ENCODE measurements at places on chromosomes 7 and 10.

DNA sequence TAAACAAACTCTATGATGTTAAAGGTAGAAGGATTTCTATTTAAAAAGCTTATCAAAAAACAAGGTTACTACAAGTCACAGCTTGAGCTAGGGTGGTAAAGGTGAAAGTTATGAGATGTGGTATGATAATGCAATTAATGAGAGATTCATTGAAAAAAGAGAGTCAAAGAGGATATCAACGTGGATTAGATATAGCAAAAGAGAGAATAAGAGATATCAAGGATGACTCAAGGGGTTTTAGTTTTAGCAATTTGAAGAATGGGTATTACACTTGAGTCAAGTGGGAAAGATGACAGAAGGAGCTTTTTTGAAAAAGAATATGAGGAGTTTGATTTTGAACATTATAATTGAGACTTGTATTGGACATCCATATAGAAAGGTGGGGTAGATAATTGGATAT lies 59.8 kb downstream of the NUTM2E start:
- no peak for DNase-seq

DNA sequence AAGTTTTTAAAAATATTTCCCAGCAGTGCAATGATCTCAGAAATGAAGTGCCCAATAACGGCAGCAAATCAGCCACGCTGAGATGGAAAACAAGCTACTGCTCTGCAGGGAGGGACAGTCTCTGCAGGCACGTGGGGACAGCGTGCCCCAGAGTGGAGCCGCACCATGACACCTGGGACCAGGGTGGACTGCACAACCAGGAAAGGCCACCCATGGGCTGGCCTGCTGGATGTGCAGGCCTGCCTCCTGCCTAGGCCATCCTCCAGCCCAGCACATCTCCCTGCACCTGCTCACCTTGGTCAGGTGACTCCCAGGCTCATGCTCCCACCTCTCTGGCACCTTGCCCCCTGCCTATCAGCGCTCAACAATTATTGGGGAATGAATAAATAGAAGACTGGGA lies 80.4 kb downstream of the VSTM4 start:
- no peak for DNase-seq

GRCh38 chr10:120479506-120479905 lies 22.5 kb downstream of the PLPP4 start:
- DNase-seq = no peak

GRCh38 chr10:90674461-90674860 lies 183.4 kb downstream of the HTR7 start:
- no peak for DNase-seq

GRCh38 chr10:117619707-117620405 lies 77.3 kb downstream of the EMX2 start:
- peak; percentile 32 for DNase-seq

- no peak for DNase-seq
These were observed 30.1 kb upstream of the POT1 start for GRCh38 chr7:124959676-124960075.

GRCh38 chr10:122054048-122055025 lies 65.4 kb downstream of the TACC2 start:
- DNase-seq = no peak

DNA sequence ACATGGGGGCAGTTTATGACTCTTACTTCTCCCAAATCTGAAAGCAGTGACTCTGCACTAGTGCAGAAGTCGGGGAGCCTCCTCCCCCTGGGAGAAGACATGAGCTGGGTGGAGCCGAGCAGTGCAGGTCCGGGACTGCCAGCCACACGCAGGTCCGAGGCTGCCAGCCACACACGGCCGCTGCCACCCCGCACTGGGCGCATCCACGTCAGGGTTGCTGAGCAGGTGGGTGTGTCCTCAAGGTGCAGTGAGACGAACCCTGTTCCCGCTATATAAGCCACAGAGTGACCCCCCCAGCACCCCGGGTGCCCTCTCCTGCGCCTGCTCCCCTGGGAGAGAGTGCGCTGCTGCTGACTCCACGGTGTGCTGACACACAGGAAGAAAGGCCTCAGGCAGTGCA lies 430.2 kb downstream of the PTPRN2 start:
- DNase-seq = no peak

GRCh38 chr7:44162785-44163395 lies 21.8 kb upstream of the MYL7 start:
- DNase-seq = no peak

DNA sequence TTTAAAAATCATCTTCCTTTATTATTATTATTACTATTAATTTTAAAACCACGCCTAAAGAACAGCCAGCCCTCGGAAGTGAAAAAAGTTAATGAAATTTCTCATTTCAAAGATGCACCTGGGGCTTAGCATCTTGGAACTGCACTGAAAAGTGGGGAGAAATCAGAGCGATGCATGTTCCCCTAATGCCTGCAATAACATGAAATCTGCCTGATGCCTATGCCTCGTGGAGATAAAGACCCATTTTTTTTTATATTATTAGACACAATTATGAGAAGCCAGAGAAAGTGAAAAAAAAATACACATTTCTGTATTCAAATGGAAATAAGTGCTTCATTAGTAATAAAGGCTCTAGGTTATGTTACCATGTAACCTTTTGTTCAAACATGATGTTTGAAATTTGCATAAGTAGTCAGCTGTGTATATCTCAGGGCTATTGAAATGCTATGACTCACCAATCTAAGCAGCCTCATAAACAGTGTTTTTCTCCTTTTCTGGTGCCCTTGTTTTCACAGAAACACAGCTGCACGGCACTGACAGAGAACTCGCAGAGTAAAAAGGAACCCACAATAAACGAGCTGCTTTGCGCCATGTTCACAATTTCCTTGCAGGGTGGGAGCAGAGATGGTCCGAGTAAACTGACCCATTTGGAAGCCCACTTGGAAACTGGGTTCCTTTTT lies 175.8 kb upstream of the PRKCQ start:
- no peak for DNase-seq

DNA sequence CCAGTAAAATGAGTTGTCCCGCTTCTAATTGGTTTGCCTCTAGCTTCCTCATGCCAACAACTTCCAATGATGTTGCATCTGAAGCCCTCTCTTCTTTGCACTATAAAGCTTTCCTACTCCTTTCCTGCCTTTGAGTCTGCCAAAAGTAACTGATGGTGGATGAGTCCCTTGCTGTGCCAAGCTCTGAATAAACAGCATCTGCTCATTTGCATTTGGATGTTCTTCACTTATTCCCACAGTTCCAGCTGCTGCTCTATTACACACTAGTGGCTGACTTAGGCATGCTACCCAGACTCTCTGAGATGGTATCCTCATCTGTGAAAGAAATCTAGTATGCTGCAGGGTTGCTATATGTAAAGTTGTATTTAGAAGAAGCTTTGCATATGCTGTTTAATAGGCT lies 24.9 kb downstream of the SFR1 start:
- no peak for DNase-seq

- DNase-seq = no peak
These were observed 68.4 kb downstream of the ZRANB1 start for GRCh38 chr10:125010362-125010761.

DNA sequence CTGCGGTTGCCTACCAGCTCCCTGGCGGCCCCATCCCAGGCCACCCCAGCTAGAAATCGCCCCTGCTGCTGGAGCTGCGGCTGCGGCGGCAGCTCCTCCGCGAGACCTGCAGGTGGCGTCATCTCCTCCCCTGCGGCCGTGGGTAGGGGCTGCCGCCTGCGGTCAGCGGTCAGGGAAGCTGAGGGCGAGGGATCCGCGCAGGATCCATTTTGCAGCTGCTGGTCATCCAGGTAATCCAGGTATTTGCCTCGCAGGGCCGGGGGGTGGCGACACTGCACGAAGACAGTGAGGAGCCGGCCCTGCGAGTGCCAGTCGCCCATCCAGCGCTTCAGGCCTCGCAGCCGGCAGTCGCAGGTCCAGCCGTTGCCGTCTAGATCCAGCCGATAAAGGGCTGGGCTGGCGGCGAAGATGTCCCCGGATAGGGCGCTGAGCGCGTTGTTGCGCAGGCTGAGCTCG lies 1.5 kb downstream of the TRIL start:
- peak; percentile 81 for DNase-seq

GRCh38 chr7:135160098-135160857 lies 10.2 kb downstream of the CYREN start:
- no peak for DNase-seq

DNA sequence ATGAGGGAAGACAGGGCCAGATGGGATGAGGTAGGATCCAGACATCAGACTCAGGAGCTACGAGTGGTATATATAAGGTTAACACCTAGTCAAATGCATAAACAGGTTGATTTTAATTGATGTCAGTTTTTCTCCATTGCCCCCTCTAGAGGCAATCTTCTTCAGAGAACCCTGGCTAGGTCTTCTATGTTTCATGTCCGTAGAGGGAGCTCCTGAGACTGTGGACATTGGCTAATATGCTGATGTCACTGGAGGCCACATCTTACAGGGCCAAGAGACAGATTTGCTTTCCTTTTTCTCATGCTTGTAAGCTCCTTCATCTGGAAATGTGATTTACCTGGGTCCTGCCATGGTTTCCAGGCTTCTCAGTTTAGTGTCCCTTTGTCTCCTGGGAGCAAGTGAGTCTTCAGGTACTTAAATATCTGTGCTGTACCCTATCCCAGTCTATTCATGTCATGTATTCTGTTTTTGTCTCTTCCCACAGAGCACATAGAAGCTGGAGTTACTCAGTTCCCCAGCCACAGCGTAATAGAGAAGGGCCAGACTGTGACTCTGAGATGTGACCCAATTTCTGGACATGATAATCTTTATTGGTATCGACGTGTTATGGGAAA lies 161.6 kb upstream of the PRSS1 start:
- no peak for DNase-seq

- DNase-seq = no peak
These were observed 468.7 kb downstream of the KCNMA1 start for GRCh38 chr10:77168861-77169260.

DNA sequence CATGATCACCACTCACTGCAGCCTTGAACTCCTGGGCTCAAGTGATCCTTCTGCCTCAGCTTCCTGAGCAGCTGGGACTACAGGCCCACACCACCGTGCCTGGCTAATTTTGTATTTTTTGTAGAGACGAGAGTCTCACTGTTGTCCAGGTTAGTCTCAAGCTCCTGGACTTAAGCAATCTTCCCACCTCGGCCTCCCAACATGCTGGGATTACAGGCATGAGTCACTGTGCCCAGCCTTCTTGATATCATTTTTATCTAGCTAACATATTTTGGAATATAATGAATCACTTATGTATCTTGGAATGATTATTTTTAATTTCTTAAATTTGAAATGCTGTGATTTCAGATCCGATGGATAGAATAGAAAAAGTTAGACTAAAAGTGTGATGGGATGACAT lies 18.4 kb downstream of the ARL4A start:
- DNase-seq = no peak

- DNase-seq = no peak
These were observed 181.8 kb upstream of the FERD3L start for GRCh38 chr7:19327018-19327417.

GRCh38 chr10:77837248-77837924 lies 89.2 kb downstream of the DLG5 start:
- no peak for DNase-seq

- no peak for DNase-seq
These were observed 2.4 kb downstream of the BLVRA start for GRCh38 chr7:43760861-43761260.

- DNase-seq = no peak
These were observed 15.4 kb upstream of the HIBADH start for GRCh38 chr7:27677912-27678612.

DNA sequence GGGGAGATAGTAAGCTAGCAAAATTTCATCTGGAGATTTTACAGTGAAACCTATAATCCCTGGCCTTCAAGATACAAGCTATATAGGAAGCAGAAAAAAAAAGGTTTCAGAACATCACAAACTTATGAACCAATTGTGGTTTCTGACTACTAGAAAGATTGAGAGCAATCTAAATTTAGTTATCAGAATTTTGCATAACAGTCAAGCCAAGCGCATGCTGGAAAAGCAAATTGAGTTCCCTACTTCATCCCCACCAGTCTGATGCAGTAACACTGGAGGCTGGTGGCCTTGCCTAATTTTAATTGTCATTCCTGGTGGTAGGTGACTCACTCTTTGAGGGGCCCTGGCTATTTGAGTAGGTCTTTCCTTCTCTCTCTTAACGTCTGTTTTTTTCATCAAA lies 46.3 kb upstream of the ELMO1 start:
- no peak for DNase-seq

GRCh38 chr10:10533437-10533836 lies 484.2 kb upstream of the CELF2 start:
- no peak for DNase-seq

DNA sequence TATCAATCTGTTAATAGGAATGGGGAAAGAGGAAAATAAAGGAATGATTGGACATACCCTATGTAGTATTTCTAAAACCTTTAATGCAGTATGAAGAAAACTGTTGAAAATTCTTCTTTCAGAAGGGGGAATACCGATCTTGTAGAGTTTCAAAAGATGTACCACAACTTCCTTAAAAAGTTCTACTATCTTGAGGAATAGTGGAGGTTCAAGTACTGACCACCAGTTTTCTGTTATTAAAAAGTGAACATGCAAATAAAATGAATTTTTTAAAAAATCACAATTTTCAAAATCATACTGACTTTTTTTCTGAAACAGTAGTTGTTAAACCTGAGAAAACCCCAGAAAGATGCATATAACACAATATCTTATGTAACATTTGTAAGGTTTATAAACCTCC lies 86.5 kb downstream of the HERC4 start:
- no peak for DNase-seq

GRCh38 chr10:75762431-75762802 lies 331.0 kb downstream of the LRMDA start:
- DNase-seq = no peak

DNA sequence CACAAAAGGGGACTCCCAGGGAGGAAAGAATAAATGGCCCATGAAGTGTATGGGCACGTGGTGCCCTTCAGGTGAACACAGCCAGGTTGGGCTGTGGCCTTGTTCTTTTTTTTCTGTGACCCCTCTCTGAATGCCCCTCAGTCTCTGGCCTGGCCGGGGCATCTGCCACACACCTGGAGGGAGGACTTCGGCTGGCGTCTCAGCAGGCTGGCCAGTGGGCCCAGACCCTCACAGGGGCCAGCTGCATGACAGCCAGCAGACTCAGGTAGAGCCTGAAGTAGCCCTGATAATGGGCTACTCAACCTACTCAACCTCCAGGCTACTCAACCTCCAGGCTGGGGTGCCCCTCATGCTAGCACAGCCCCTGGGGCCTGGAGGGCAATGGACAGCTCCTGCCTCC lies 9.8 kb upstream of the CAMK2B start:
- DNase-seq = no peak

DNA sequence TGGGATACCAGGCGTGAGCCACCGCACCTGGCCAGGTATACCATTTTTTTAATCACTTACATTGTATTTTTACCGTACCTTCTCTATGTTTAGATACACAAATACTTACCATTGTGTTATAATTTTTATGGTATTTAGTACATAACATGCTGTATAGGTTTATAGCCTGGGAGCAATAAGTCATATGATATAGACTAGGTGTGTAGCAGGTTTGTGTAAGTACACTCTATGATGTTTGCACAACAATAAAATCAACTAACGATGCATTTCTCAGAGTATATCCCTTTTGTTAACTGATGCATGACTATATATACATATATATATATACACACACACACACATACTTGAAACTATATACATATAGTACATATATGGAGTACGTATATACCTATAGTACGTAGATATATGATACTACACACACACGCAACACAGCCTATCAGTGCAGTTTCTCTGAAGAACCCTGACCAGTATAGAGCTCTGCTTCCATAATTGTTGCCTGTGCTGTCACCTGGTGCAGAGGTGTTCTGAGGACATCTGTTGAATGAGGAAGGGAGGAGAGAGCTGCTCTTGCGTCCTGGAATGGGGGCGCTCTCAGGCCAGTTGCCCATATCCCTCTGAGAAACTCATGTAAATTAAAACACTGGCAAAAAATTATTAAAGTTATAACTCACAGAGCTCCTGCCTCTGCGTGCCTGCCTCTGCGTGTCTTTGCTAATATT lies 315.3 kb downstream of the FGFR2 start:
- DNase-seq = no peak

- DNase-seq = no peak
These were observed 613.2 kb downstream of the SDK1 start for GRCh38 chr7:3914051-3914775.

Measured in type B pancreatic cell (in vitro differentiated cells).